ENCODE measurements at places on chromosomes 11 and 22. TPM values are rescaled to one million over a fixed set of nuclear protein-coding genes. Genes with fewer than 3 reads are reported as not detected.

The MS4A3 gene
- total RNA-seq = not detected

The RAB30 gene
- 69.4 TPM for total RNA-seq

The PGA5 gene
- total RNA-seq = 0.79 TPM

The ZBED4 gene
- total RNA-seq = 5.5 TPM

The RFPL3 gene
- total RNA-seq = not detected

The SOX6 gene
- 5.4 TPM for total RNA-seq

The OR51B5 gene
- total RNA-seq = not detected

The GPR83 gene
- total RNA-seq = 0.39 TPM

The FXYD6 gene
- 74.0 TPM for total RNA-seq

The RAG2 gene
- total RNA-seq = not detected

The TSPAN18 gene
- total RNA-seq = 166 TPM

The SLC5A12 gene
- 0.11 TPM for total RNA-seq

The BLID gene
- total RNA-seq = not detected

The KRTAP5-9 gene
- total RNA-seq = not detected

The NAALAD2 gene
- 16.4 TPM for total RNA-seq

The SLC22A8 gene
- total RNA-seq = not detected

The ALKBH3 gene
- total RNA-seq = 29.0 TPM

The OTOG gene
- not detected for total RNA-seq

The SDHD gene
- total RNA-seq = 131 TPM

The CHRM1 gene
- total RNA-seq = 3.0 TPM

The C11orf54 gene
- 33.4 TPM for total RNA-seq

The DMC1 gene
- total RNA-seq = not detected

Data from adrenal gland (tissue), 19 donors.